Activated CD4-positive, alpha-beta T cell treated with anti-CD3 and anti-CD28 coated beads, Interleukin-2, amount 10 ng/mL, durations not matched to agents 7 days and 5 days (primary cell): ENCODE measurements at places on chromosomes 6 and 20. TPM values are rescaled to one million over a fixed set of nuclear protein-coding genes. Genes with fewer than 3 reads are reported as not detected.

The RFX6 gene
- total RNA-seq, result not detected

The RAB22A gene
- 18.0 TPM for total RNA-seq

The FERMT1 gene
- not detected for total RNA-seq

The BMP2 gene
- not detected for total RNA-seq

The IRF4 gene
- total RNA-seq, result 111 TPM

The KIFC1 gene
- total RNA-seq, result 167 TPM

The SLC12A5 gene
- 0.87 TPM for total RNA-seq

The MYH7B gene
- total RNA-seq, result 0.27 TPM

The ASIP gene
- total RNA-seq, result not detected

The SLCO4A1 gene
- total RNA-seq, result 54.2 TPM

The PAX1 gene
- total RNA-seq, result not detected

The AIF1 gene
- total RNA-seq, result 54.2 TPM

The SYNDIG1 gene
- total RNA-seq, result not detected

The C20orf141 gene
- not detected for total RNA-seq

The RPS10 gene
- 1,606 TPM for total RNA-seq

The LINC00237 gene
- not detected for total RNA-seq

The BACH2 gene
- total RNA-seq, result 59.4 TPM

The TULP1 gene
- not detected for total RNA-seq

The CSTF1 gene
- 61.8 TPM for total RNA-seq

The C20orf96 gene
- 8.2 TPM for total RNA-seq

The OR2H1 gene
- not detected for total RNA-seq

The CRYBG1 gene
- 41.1 TPM for total RNA-seq

The APOBEC2 gene
- total RNA-seq, result not detected

The METTL24 gene
- total RNA-seq, result not detected

The SAMD3 gene
- 50.9 TPM for total RNA-seq

The WDR46 gene
- 53.4 TPM for total RNA-seq

The PHF3 gene
- total RNA-seq, result 57.5 TPM

The CCDC170 gene
- total RNA-seq, result not detected

The PACRG gene
- not detected for total RNA-seq

The PDE10A gene
- total RNA-seq, result not detected

The MOXD1 gene
- total RNA-seq, result not detected

The C6orf52 gene
- total RNA-seq, result 1.1 TPM

The FLRT3 gene
- not detected for total RNA-seq

The SDC4 gene
- total RNA-seq, result 7.5 TPM

The MYCT1 gene
- not detected for total RNA-seq

The HLA-DRB5 gene
- total RNA-seq, result 27.9 TPM

The KIF13A gene
- total RNA-seq, result not detected

The OR12D3 gene
- not detected for total RNA-seq

The HRH3 gene
- not detected for total RNA-seq

The BPI gene
- not detected for total RNA-seq

The B3GAT2 gene
- total RNA-seq, result 0.05 TPM

The SLC35D3 gene
- not detected for total RNA-seq

The RNGTT gene
- 18.9 TPM for total RNA-seq

The HSPA12B gene
- not detected for total RNA-seq
